CD4-positive, alpha-beta T cell treated with Interleukin-21 for 1 hour (primary cell): ENCODE measurements at places on chromosomes 1 and 21.
A peak's percentile ranks its signal among the peaks of the same experiment; 100 is the strongest.

DNA sequence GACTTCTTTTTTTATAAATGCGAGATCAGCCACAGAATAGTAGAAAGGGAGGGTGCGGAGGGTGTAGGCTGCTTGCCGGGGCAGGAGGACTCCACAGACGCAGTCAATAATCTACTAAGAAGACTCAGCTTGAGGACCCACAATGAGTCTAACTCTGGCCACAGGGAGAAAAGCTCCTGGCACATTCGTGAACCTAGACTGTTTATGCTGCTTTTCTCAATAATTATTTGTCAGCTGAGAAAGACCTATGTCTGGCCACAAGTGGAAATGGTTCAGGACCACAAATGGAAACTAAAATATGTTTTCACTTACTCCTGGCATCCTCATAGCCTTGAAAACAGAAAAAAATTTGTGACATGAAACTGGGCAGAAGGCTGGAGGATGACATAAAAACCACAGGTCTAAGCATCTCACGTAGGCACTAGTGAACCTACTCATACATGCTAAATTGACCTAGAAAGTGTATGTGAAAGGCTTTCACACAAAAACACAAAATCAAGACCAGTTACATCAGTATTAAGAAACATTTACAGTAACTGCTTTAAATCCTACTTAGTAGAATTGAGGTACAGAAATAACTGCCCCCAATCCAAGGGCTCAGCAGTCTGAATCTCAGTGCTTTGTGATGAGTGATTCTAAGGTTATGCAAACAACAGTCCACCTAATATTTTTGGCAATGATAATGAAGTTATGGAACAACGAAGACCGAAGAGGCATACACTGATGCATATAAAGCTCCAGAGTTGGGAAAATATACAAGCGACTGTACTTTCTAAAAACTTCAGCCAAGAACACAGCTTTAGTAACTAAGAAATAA is 159.5 kb downstream of the SLC45A1 start:
- DNase-seq: no peak

DNA sequence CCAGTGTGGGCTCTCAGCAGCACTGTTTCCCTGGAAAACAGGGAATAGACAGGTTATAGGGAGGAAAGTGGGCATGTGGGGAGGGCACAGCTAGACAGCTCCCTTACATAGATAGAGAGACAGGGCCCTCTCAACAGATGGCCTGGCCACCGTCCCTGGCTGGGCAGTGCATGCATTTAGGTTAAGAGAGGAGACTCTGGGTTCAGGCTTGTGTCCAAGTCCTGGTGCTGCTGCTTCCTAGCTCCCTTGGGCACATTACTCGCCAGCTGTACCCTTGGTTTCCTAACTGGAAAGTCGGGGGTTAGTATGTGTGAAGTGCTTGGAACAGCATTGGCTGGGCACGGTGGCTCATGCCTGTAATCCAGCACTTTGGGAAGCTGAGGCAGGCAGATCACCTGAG is 9.1 kb downstream of the PLOD1 start:
- no peak for DNase-seq

DNA sequence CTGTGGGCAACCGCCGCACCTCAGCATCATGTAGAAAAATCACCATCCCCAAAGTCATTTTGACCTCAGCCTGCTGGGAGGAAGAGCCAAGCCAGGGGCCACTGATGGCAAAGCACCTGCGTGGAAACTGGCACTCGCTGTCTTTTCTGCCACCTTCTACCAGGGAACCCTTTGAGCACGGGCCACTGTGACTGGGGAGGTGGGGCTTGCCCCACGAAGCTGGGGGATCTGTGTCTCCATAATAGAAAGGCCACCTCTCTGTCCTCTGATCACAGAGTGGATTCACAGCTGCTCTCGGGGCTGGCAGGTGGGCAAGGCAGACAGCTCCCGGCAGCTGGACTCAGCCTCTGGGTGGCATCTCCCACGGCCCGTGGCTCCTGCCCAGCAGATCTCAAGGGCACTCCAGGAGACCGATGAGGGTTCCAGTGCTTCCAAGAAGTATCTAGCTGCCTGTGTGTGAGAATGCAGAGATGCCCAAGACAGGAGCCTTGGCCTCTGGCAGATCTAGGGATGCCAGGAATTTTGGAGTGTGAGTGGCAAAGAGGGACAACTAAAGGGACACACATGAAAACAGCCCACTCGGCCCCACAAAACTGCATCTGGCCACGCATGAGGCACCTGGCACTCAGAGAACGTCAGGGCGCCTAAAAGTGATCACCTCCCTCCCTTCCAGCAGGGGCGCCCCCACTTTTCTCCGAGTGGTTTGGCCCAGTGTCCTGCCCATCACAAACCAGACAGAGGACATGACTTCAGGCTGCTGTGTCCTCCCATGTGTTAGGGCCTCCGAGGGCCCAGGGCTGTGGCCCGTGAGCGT is 102.6 kb downstream of the PDE9A start:
- DNase-seq: no peak

- DNase-seq: no peak
Observed at GRCh38 chr1:157274698-157275534, 136.7 kb upstream of the ETV3 start.

GRCh38 chr1:11804666-11805421 is 920 bp downstream of the MTHFR start:
- peak; percentile 40 for DNase-seq

DNA sequence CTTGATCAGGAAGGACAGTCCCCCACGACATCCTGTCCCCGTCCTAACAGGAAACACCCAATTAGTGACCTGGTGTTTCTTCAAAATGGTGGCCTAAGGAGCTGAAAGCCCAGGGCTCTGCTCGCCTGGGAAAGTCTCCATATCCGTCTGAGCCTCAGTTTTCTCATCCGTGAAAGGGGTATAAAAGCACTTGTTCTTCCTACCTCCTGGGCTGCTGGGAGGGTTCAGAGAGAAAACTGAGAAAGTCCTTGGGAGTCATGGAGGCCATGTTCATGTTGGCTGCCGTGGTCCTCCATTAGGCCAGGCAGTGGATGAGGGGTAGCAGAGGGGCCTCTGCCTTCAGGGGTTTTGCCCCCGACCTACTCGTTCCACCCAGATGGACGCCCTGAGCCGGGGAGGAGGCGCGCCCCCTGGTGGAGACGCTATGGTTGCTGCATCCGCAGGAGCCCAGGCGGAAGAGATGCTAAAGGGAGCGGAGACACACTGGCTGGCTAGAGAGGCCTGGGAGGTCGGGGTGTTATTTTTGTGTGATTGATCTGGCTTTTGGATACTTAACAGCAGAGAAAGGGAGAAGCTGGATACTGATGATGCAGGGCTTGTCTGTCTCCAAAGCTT is 113.5 kb downstream of the PRDM2 start:
- peak; percentile 51 for DNase-seq

DNA sequence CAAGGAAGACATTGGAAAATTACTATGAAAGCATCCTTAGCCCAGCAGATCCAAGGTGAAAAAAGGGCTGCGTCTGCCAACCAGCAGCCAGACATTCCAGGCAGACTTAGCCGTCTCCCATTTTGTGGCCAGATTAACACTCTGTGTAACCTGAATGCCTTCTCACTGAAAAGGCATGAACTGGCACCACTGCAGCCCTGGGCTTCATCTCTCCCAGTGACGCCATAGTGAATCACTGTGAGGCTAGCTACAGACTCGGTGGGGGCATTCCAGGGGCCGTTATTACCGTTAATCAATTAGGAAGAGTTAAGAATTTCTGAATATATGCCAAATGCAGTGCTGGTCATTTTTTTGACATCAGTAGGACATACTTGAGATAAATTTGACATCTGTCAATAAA is 627.4 kb downstream of the LMO4 start:
- no peak for DNase-seq

DNA sequence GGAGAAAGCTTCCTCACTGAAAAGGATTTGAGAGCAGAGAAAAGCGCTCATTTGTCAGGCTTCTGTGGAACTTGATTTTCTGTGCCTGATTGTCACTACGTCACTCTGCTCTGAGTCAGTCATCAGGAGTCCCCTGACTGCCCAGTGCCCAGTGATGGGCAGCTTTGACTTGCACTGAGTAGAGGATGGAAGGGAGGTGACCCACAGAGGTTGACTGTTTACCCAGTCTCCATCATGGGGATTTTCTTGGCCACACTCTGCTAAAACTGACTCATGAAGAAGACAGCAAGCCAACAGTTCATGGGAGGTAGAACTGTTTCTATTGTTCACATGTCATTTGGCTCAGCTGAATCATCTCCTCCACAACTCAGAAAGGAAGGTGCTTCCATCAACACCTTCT is 82.1 kb upstream of the DUSP10 start:
- no peak for DNase-seq

GRCh38 chr1:109254621-109255096 is 5.3 kb downstream of the CELSR2 start:
- no peak for DNase-seq

DNA sequence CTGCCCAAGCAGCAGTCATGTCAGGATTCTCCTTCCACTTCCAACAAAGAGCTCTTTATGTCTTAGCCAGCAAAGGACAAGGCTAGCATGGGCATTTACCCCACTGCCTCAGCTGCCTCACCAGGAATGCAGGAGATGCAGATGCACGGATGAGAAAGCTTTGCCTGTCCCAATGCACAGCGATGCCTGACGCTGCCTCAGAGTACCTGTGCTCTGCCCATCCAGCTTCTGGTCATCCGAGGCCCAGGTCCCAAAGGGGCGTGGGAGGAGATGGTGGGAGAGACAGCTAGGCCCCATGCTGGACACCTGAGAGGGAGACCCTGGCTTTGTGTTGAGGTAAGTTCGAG is 59.0 kb downstream of the IRF2BP2 start:
- DNase-seq: no peak
